Amniotic epithelial cell (primary cell): ENCODE measurements at places on chromosomes 6 and 20.
A peak's percentile ranks its signal among the peaks of the same experiment; 100 is the strongest.

GRCh38 chr20:35448788-35449373 is 6.5 kb upstream of the CEP250 start:
- no peak for DNase-seq

DNA sequence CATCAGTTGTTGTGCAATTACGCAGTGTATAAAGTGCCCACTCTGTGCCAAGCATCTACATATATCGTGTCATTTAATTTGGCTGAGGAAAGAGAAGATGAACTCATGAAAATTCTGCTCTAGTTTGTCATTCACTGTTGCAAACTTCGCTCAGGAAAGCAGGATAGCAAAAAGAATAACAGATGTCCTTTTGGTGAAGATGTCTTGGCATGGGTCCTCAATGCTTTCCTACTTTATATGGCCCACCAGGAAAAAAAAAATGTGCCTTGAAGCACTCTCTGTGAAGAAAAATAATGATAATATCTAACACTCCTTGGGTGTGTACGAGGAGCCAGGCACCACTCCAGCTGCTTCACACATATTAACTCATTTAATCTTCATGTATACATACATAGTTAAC is 5.6 kb upstream of the PHACTR1 start:
- DNase-seq = no peak

GRCh38 chr6:31114541-31114878 is at the start of gene PSORS1C1:
Gene PSORS1C1 (plus strand): TSS chr6:31114800. CDS start chr6:31129633, 14,833 bp downstream.
- DNase-seq = peak; percentile 95

GRCh38 chr6:54094293-54094692 is 16.9 kb upstream of the MLIP start:
- DNase-seq = no peak

GRCh38 chr6:54301770-54302169 is 6.5 kb upstream of the TINAG start:
- DNase-seq = no peak

- DNase-seq = no peak
Measured at GRCh38 chr6:124854338-124854922, 107.8 kb upstream of the RNF217 start.

- DNase-seq = no peak
Measured at GRCh38 chr6:24117021-24117420, 9.0 kb upstream of the NRSN1 start.

GRCh38 chr6:11659757-11660156 is 118.8 kb downstream of the ADTRP start:
- no peak for DNase-seq

- DNase-seq = no peak
Measured at GRCh38 chr20:32505723-32506473, 79.2 kb downstream of the NOL4L start.

GRCh38 chr6:25038999-25039398 is 103.2 kb upstream of the RIPOR2 start:
- DNase-seq = no peak

DNA sequence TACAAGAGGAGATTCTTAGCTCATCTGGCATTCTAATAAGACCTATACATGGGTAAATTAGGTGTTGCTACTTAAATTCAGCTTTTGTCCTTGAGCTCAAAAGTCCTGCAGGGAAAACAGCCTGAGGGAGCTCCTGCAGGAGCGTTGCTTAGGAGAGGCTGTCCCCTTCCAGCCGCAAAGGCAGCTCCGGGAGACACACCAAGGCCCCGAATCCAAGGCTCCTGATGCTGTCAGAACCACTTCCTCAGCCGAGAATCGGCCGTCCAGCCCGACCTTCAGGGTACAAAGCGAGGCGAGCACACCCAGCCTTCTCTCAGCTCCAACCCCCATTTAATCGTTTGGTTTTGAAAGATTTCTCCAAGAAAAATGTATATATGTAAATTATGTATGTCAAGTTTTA is 87.0 kb downstream of the DACT2 start:
- no peak for DNase-seq

GRCh38 chr6:25659633-25660368 is 7.8 kb downstream of the SCGN start:
- DNase-seq = no peak

- DNase-seq = peak; percentile 72
Measured at GRCh38 chr20:31485450-31486339, 10.6 kb downstream of the REM1 start.

DNA sequence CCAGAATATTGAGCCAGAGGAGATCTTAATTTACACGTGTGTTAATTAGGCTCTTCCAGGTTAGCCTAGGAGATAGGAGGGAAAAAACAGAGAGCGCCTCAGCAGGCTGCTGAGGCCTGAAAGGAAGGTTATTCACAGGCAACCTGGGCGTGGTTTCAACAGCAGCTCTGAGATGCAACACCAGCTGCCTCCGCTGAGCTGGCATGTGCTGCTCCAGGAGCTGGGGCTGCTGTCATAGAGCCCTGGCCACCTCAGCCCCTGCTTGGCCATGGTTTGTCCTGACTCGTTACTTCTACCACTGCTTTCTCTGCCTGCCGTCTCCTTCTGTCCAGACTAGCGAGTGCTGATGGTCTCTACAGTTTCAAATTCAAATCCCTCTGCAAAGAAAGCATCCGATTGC is 32.4 kb upstream of the RPP40 start:
- DNase-seq = peak; percentile 63

DNA sequence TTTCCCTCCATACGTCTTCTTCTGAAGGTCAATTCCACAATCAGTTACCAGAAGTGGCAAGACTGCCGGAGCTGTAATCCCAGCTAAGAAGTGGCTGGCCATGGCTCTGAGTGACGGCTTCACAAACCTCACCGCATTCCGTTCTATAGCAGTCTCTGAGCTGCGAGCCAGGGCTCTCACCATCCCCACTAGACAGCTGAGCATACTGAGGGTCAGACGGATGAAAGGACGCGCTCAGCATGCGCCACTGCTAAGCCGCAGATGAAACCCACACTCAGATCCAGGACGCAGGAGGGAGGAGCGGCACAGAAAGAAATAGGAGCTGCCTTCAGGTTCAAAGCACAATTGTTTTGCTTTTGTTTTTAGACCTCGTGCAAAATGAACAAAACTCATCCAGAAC is 97.9 kb downstream of the ANKRD60 start:
- no peak for DNase-seq

- peak; percentile 97 for DNase-seq
Measured at GRCh38 chr6:15504581-15505350, 158.1 kb downstream of the DTNBP1 start.

- no peak for DNase-seq
Measured at GRCh38 chr6:81485395-81485794, 267.1 kb downstream of the TENT5A start.

GRCh38 chr6:78502386-78502887 is 364.9 kb upstream of the IRAK1BP1 start:
- no peak for DNase-seq

- no peak for DNase-seq
Measured at GRCh38 chr6:36752886-36753506, 55.4 kb downstream of the RAB44 start.

DNA sequence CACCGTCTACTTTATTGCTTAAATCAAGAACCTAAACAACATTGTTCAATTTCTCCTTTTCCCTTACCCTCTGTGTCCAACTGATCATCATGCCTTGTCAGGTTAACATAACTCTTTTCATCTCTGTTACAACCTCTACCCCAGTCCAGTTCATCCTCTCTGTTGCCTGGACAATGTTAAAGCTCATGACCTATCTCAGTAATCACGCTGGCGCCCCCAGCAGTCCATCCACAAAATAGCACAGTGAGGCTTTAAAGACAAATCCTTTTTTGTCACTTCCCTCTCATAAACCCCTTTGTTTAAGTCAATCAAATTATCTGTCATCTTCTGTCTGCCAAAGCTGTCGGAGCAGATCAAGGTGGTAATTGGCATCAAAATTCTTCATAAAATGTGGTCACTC is 140.1 kb downstream of the QKI start:
- peak; percentile 62 for DNase-seq

- DNase-seq = no peak
Measured at GRCh38 chr6:124669713-124670480, 292.3 kb upstream of the RNF217 start.
